BE2C (cell line): ENCODE measurements at places on chromosomes 2 and 18.
A peak's percentile ranks its signal among the peaks of the same experiment; 100 is the strongest.

DNA sequence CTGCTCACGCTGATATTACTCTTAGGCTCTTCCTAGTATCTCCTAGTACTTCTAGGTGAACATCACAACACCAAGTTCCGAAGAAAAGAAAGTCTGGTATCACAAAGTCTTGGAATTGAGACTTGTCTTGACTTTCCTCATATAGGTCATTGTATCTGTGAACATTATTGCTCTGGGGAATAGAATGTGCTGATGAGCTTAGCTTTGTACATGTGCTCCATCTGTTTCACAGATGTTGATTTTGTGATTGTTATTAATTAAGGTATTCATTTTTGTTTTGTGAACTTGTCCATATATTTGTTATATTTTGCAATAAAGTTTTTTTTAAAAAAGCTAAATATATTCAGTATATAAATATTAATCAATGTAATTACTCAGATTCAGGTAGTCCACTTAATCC lies 111.7 kb downstream of the BABAM2 start:
- no peak for DNase-seq

DNA sequence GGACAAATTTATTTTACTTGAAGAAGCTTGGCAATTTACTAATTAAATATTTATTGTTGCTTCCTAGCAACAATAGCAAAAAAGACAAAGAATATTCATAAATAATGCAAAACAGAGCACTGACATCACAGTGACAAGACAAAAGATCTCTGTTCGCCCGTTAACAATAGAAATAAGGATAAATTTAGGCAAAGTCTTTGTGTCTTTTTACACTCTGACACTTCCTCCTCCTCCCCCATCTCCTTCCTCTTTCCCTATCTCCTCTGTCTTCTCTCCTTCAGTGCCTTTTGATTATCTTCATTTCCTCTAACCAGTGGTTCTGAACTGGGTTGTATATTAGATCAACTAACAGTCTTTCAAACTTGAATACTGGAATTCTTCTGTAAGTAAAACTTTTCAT lies 808.4 kb downstream of the ERBB4 start:
- no peak for DNase-seq

GRCh38 chr2:1992280-1992679 lies 248.0 kb upstream of the PXDN start:
- no peak for DNase-seq

DNA sequence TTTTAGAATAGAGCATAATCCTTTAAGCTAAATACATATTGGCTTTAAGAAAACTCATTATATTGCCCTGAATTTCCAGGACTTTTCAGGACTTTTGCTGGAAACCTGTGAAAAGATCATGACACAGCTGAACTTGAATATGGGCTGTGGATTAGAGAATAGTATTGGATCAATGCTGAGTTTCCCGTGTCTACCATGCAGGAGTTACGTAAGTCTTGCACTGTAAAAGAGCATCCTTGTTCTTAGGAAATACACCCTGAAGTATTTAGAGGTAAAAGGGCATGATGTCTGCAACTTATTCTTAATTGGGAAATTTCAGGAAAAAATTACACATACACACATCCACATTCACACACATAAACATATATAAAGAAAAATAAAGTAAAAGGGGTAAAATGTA lies 82.1 kb downstream of the ZFP36L2 start:
- no peak for DNase-seq

- DNase-seq: peak; percentile 23
These were observed 238.8 kb downstream of the IKZF2 start for GRCh38 chr2:212912445-212913103.
